Adipocyte (in vitro differentiated cells): ENCODE measurements at places on chromosomes 13 and 19.

DNA sequence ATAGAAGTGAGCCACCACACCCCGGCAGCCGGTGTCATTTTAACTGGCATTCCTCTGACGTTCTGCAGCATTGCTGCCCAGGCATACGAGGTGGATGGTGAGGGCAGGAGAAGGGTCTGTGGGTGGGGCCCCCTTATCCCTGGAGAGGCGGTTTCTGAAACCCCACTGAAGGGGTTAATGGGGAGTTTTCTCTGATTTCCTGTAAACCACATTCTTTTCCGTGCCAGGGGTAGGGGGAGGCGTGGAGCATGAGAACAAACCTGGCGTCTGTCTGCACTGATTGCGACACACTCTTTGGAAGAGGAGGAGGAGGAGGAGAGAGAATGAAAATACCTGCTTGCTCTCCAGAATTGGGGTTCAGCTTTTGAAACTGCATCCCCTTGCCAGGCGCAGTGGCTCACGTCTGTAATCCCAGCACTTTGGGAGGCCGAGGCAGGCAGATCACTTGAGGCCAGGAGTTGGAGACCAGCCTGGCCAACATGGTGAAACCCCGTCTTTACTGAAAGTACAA, 2.7 kb upstream of the C3 start:
- DNase-seq: peak; percentile 73

GRCh38 chr13:27041341-27041740, 130.3 kb downstream of the USP12 start:
- DNase-seq: no peak

GRCh38 chr13:57682128-57682716, 50.7 kb downstream of the PCDH17 start:
- no peak for DNase-seq

DNA sequence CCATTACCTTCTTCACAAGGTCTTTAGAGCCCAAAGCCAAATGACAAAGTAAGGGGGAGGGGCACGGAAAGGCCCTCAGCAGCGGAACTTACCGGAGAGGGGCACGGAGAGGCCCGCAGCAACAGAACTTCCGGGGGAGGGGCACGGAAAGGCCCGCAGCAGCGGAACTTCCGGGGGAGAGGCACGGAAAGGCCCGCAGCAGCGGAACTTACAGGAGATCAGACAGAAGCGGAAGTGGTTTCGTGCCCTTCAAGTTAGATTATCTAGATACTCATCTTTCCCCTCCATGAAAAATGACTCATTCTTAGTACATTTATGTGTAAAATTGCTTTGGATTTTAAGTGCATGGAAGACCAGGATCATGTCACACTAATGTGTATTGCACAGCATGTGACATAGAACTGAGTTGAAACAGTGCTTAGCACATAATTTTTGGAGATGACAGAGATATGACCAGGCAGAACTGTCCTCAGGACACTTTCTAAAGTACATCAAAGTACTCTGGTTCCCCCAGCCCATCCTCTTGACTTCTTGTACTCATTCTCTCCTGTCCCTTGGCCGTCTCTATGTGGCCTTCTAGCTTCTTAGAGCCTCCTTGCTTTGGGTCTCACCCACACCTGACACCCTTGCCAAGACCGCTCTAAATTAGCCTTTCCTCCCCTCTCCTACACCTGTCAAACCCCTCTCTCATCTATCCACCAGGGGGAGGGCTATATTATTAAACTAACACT, 25.7 kb upstream of the TPTE2 start:
- peak; percentile 41 for DNase-seq

DNA sequence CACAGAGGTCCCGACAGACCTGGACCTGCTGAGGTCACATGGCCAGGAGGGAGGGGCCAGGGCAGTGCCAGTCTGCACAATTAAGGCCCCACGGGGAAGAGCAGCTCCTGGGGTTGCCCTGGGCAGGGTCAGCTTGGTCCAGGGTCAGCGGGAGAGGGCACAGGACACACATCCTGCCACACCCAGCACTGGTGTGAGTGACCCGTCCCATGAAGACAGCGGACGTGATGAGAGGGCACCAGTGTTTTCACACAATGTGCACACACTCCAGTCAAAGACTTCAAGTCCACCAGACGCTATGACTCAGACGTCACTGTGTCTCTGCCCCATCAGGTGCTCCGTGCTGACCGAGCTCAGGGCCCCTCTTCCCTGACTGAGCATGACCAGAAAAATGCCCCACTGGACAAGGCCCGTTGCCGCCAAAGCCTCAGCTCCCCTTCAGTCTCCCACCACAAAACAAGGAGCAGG, 4.2 kb downstream of the TMEM259 start:
- DNase-seq: peak; percentile 47

DNA sequence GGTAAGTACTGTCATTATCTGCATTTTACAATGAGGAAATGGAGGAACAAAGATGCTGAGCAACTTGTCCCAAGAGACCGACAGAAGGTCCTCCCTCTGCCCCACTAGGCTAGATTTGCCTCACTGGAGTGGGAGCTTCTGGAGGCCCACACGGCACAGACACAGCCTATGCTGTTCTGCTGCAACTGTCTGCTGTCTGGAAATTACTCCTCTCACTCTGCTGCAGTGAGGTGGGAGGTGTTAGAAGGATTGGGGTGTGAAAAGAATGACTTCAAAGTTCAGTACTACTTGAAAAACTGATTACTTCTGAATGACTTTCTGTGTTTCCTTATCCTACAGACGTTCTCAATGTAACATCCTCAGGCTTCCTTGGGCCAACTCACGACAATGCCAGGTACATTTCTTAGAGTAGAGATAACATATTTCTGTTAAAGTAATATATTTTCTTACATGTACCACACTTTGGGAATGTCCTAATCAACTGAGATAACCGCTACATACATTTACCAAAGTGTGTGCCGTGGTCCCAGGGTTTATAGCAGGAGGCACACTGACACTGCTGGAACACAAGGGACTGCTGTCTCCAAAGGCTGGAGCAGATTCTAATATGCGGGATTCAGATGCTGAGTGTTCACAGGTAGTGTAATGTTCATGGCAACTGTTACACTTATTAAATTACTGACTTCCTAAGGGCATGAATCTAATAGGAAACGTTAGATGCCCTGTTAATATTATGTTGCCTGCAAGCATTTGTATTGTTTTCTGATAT, 53.5 kb upstream of the WASF3 start:
- no peak for DNase-seq

DNA sequence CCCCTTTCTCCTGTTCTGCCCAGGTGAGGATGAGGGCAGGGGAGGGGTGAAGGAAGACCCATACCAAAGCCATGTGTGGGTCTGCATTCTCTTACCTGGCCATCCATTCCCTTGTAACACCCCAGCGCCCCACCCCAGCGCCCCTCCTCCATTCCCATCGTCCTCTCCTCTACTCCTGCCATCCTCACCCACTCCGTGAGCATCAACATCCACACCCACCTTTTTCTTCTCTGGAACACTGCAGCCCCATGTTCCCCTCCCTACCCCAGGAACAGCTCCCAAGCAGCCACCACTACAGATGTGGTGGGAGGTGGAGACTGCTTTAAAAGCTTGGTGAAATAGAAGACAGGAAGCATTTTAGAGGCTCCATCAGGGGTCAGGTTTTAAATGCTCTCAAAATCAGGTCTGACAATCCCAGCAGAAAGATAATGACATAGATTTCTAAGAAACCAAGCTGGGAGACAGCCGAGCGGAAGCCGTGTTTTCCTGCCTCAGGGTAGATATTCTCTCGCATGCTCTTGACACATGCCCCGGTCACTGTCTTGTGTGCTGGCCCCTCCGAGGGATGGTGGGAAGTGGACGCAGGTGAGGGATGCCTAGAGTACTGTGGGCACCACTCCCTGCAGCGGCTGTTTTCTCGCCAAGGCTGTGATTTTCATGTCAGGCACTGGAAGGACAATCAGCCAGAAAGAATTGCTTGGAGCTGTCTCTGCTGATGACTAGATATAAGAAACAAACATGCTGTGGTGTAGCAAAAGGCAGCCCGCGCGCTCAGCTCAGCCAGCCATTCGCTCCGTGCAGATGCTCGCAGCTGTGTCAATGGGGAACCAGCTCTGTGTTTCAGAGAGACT, 9.8 kb downstream of the MEDAG start:
- no peak for DNase-seq
